ENCODE measurements at places on chromosomes 2 and 18. TPM values are rescaled to one million over a fixed set of nuclear protein-coding genes. Genes with fewer than 3 reads are reported as not detected.
A peak's percentile ranks its signal among the peaks of the same experiment; 100 is the strongest.

The PKDCC gene
- total RNA-seq = not detected

The CAPN14 gene
- total RNA-seq = 3.3 TPM

The DYSF gene
- 0.13 TPM for total RNA-seq

The POTEI gene
- total RNA-seq = not detected

DNA sequence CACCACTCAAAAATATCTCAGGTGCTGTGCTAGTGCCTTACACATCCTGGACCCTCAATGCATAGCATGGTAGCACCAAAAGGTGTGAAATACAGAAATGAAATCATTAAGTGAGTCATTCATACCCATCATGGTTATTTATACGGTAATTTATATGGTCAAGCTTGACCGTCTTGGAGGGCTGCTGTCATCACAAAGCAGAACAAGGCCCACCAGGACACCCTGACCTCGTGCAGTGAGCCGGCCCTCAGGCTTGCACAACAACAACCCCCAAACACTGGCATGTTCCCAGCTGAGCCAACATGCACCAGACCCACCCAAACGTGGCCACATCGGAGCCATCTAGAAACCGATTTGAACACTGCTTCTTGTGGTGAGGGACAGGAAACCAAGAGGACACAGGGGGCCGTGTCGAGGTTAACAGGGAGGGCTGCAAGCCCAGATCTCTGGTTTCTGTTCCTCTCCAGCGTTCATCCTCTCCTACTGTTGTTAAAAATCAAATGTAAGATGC, 378.5 kb upstream of the ID2 start:
- DNase-seq = peak; percentile 39

GRCh38 chr2:112803691-112804521, 19.6 kb upstream of the IL1A start:
- DNase-seq = no peak

- DNase-seq = no peak
Observed at GRCh38 chr2:138760676-138761075, 19.5 kb downstream of the NXPH2 start.

- no peak for DNase-seq
Observed at GRCh38 chr2:69209482-69209881, 177.5 kb downstream of the GFPT1 start.

- no peak for DNase-seq
Observed at GRCh38 chr2:240078631-240079030, 25.3 kb upstream of the OR6B3 start.

DNA sequence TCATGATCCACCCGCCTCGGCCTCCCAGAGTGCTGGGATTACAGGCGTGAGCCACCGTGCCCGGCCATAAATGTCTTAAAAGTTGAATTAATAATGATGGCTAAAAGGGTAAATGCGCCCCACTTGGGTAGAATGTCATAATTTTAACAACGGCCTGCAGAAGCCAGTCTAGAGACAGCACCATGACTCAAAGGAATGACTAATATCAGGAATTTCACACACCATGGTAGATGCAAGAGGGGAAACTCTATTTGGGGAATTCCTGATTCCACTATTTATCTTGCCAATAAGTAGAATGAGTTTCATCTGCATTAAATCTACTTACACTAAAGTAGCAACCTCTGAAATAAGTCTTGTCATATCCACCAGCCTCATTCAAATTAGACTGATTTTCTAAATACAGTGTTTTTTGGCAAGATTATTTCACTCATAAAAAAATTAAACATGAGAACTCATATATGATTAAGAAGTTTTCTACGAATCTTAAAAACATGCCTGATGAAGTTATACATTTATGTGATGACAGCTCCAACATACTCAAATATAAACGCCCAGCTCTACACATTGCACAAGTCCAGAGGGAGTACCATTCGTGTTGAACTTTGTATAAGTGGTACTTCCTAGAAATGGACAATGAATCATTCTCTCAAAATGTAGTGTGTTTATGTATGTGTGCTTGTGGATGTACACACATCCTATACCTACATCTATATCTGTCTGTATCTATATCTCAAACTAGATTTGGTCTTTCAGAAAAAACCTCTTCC, 309.7 kb downstream of the IRS1 start:
- DNase-seq = no peak

- no peak for DNase-seq
Observed at GRCh38 chr2:134689315-134689714, 29.5 kb downstream of the TMEM163 start.

Data from activated B cell treated with CpG ODN at 0.5 μM for 24 hours (primary cell).